CD4-positive, alpha-beta T cell treated with Interleukin-6 at 100 ng/mL for 8 hours (primary cell): ENCODE measurements at places on chromosomes 1 and 21.

DNA sequence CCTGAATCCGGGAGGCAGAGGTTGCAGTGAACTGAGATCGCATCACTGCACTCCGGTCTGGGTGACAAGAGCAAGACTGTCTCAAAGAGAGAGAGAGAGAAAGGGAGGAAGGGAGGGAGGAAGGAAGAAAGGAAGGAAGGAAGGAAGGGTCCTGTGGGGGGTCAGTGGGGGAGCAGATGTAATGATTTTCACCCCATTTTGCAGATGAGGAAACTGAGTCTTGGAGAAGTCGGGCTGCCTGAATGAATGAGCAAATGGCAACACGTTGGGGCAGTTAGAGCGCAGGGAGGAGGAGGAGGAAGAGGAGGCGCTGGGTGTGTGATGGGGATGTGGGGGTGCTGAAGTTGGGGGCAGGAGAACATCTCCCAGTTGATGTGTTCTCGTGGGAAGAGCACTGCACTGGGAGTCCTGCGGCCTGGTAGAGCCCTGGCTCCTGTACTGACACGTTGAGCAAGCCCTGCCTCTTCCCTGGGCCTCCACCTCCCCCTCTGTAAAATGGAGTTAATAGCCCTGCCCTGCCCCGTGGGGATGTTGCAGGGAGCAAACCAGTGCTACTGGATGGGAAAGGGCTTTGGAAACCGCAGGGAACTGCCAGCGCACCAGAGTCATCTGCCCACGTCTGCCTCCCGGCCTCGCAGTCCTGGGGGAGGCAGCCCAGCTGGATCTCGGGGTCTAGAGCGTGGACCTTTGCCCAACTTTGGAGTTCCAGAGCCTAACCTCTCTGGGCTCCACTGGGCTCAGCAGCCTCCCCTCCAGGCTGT is 103.2 kb upstream of the CASZ1 start:
- no peak for DNase-seq

GRCh38 chr1:209607102-209607794 is 23.7 kb downstream of the CAMK1G start:
- no peak for DNase-seq

GRCh38 chr1:181661569-181661968 is 178.3 kb downstream of the CACNA1E start:
- DNase-seq: no peak

- no peak for DNase-seq
These were observed 8.6 kb downstream of the C1orf35 start for GRCh38 chr1:228094432-228095016.

DNA sequence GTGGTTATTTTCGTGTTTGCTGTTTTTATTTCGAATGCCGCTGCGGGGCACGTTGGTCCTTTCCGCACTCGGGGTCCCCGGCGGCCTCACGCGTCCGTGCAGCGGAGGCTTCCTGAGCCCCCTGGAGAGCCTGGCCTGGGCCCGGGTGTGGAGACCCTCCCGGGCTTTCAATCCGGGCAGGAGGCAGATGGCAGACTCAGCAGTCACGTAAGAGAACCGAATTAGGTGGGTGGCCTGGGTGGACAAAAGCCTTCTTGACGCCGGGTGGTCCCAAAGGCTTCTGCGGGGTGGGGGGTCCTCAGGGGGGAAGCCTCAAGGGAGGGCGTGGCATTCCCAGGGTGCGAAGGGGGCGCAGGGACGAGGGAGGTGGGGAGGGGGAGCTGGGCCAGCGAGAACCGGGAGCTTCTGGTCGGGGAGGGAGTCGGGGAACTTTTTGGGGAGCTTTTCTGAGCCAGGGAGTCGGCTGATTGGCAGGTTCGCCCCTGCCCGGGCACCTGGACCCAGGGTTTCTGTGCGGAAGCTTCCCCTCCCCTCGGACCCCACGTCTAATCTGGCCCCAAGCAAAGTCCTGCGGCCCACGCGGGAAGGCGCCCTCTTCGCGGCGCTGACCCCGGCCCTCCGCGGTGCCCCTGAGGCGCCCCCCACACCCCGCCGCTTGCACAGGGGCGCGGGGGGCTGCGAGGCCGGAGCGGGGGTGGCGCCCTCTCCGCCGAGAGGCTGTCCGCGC is 1.3 kb upstream of the HES4 start:
- DNase-seq: no peak

DNA sequence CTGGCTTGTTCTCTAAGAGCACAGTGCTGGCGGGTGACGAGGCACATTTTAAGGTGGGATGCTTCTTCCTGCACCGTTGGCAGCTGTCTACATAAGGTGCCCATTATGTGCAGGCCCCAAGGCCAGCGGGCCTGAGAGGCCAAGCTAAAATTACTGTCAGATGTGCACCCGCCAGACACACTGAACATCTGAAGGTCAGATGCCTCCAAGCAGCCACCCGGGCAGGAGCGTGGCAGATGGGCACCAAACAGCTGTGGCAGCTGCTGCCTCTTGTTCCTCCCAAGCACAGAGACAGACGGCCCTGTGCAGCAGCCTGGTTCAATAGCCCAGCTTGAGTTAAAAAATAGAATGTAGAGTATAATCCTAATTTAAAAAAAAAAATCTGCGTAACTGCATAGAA is 211.9 kb upstream of the EDN2 start:
- no peak for DNase-seq
